ENCODE measurements at places on chromosomes 5 and 9.
A peak's percentile ranks its signal among the peaks of the same experiment; 100 is the strongest.

- DNase-seq = no peak
These were observed 35.6 kb upstream of the NREP start for GRCh38 chr5:111792471-111793058.

- no peak for DNase-seq
These were observed 19.2 kb upstream of the ERBIN start for GRCh38 chr5:65907135-65907534.

- no peak for DNase-seq
These were observed 193.9 kb upstream of the MVB12B start for GRCh38 chr9:126132746-126133145.

GRCh38 chr5:89450149-89450538 lies 567.2 kb upstream of the MEF2C start:
- DNase-seq = no peak

GRCh38 chr5:111439473-111440075 lies 72.8 kb downstream of the STARD4 start:
- DNase-seq = no peak

- DNase-seq = no peak
These were observed 80.5 kb downstream of the STK10 start for GRCh38 chr5:172107571-172107970.

- no peak for DNase-seq
These were observed 268.2 kb upstream of the RFX3 start for GRCh38 chr9:3793971-3794383.

- DNase-seq = peak; percentile 95
These were observed 1.4 kb upstream of the CIZ1 start for GRCh38 chr9:128192601-128193371.

DNA sequence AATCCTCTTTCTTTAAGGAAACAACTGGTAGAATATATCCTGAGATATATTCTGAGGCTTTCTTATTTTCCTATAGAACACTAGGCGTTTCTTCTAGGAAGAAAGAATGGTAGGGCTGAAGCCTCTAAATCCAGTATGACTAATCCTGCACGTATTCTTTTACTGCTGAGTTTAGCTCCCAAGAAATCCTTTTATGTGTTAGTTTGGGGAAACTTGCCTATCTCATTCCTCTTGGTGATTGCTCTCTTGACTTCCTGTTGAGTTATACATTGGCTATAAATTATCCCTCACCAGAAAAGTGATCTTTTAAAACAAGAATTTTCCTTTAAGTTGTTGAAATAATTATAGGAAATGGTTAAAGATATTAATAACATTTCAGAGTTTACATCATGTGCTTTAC lies 422.9 kb downstream of the TMEM161B start:
- no peak for DNase-seq

- DNase-seq = no peak
These were observed 47.7 kb downstream of the SIL1 start for GRCh38 chr5:139150367-139150999.

GRCh38 chr5:116922532-116922931 lies 347.9 kb upstream of the SEMA6A start:
- no peak for DNase-seq

GRCh38 chr9:5140151-5140550 lies 45.3 kb downstream of the INSL6 start:
- DNase-seq = no peak

GRCh38 chr5:149471406-149472183 lies 79.6 kb downstream of the CSNK1A1 start:
- no peak for DNase-seq

DNA sequence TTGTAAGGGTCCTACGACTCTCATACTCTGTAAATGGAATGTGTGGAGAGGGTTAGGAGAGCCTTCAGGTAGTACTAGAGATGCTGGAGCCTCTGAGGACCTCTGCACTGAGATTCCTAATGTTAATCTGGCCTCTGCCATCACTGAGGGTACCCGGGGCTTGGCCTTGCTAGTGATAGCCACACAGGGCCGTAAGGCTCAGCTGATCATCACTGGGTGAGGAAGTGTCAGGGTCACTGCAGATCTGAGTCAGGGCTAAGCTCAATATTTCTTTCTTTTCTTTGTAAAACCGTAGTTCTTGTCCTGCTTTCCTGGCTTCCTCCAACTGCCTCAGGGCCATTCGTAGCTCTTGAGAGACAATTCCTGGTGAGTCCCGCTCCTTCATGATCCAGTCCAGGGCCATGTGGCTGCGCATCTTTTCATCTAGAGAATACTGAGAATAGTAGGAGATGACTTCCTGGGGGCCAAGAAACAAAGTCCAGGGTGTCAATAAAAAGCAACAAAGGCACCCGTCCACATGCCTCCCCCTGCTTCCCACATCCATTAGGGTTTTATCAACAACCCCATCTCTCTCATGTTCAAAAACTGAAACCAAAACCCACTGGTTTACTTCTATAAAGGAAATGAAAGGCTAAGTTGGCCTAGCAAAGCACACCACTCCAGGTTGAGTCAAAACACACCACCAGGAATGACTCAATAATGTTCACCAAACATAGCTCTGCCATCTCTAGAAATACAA lies 47.7 kb downstream of the LIX1 start:
- no peak for DNase-seq

GRCh38 chr5:118548761-118549720 lies 439.3 kb downstream of the DTWD2 start:
- no peak for DNase-seq

DNA sequence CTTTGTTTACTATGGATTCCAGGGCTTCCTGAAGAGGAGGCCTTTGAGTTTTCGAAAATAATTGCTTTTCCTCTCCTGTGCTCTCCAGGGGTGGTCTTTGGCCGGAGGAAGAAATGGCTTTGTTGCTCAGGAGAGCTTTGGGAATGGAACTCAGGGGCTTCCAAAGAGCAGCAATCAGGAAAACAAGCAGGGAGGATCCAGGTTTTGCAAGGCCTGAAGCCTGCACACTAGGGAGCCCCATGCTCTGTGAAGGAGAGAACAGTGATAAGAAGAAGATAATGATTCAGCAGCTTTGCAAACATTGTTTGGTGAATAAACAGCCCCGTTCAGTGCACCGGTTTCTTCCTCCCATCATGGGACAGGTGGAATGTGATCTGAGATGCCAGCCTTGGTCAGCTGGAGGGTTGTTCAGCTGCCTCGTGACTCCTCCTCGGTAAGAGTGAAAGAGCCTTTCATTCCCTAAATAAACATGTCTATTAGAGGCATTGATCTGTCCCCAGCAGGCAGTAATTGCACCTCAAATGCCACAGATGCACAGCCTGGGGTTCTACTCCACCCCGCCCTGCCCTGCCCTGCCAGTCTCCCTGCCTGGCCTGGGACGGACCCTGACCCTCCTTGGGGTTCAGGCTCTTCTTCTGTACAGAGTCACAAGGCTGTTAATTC lies 11.5 kb upstream of the ALDH1B1 start:
- DNase-seq = no peak
